ENCODE measurements at places on chromosomes 5 and 9.

GRCh38 chr5:168563959-168564358, 15.2 kb downstream of the PANK3 start:
- no peak for DNase-seq

DNA sequence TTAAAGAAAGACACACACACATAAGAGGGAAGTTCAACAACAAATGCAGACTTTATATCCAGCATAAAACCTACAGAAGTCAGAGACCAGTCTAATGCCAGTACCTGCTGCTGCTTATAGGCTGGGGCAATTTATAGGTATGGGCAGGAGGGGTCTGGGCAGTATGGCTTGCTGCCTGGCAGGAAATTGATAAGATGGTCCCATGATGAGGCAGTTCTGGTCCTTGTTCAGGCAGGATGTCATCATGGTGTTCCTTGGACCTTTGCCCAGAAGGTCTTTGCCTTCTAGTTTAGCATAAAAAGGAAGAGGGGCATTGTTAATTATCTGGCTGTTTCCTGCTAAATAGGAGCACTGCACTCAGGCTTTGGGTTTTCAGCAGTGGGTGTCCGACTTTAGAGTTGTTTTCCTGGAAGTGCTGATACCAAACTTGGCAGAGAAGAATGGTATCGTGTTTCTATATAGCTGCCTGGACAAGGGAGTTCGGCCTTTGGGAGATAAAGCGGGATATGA, 10.4 kb upstream of the PDCD1LG2 start:
- DNase-seq, result no peak

DNA sequence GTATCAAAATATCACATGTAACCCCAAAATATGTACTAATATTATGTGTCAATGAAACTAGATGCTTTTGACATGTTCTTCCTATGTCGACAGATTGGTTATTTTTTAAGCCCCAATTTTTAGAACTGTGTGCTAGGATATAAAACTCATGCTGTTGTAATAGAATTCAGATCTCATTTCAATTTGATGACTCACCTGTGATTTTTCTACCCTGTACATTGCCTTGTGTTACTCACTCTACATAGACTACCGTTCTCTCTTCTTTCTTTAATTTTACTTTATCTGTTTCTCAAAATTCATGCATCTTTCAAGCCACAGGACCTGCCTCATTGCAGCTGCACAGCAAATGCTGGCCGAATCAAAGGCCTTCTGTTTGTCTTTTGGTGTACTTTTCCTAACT, 284.5 kb downstream of the MAT2B start:
- DNase-seq, result no peak

- no peak for DNase-seq
Observed at GRCh38 chr5:172760959-172761358, 10.0 kb downstream of the DUSP1 start.

- no peak for DNase-seq
Observed at GRCh38 chr9:122191584-122191983, 31.9 kb downstream of the MORN5 start.

DNA sequence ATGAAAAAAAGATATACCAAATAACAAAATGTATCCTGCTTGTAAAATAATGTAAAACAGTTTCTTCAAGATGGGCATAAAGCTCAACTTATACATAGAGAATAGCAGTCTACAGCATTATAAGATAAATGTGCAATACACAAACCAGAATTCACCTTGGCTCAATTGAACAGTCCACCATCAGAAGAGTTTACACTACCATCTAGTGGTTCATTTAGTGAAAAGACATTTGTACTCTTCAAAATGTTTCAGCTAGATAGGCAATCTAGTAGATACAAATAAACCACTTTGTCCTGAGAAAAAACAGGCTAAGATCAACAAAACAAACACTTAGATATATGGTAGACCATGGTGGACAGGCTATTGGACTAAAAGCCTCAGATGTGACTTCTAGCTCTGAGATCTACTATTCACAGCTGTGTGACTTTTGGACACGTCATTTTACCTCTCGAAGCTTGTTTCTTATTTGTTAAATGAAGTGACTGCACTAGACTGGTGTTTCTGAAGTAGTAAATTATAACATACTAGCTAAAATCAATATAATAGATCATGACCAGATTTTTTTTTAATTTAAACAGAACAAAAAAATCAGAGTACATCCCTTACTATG, 22.1 kb upstream of the TPD52L3 start:
- no peak for DNase-seq

DNA sequence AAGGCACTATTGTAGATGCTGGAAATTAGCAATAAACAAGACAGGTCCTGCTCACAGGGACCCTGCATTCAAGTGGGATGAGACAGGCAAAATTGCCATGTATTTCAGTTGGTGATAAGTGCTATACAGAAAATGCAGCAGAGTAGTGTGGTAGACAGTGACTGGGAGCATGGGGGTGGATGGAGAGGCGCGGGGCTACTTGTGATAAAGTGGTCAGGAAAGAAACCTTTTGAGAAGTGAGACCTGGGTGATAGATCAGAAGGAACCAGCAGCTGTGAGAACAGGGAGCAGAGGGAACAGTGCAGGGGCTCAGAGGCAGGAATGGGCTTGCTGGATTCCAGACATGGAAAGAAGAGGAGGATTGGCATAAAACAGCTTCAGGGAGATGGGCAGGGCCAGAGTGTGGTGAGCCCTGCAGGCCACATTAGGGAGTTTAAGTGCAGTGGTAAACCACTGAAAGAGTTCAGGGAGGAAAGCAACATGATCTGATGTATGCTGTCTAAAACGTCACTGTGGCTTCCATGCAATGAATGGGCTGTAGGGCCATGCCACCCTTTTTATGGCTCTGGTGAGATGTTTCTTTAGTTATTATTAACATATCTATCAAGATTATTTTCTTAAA, 7.3 kb downstream of the CRHBP start:
- no peak for DNase-seq

DNA sequence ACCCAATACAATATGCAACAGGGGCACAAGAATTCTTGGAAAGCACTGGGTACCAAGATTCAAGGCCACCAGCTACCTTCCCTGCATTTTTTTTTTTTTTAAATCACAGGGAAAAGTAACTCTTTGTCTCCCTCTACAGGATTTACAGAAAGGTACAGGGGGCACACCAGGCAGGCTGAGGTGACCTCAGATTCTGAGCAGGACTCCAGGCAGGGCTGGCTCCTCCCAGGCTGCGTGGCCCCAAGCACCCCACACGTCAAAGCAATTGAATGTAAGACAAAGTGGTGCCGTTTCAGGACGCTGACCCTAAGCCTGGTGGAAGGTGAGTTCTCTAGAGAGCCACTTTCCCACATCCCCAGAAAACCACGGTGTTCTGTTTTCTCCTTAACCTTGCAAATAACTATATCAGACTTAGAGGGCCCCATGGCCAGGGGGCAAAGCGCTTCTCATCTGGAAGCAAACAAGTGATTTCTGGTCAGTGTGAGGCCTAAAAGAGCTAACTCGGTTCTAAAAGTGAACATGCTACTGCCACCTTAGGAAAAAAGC, 222.6 kb downstream of the ROR2 start:
- DNase-seq, result no peak

DNA sequence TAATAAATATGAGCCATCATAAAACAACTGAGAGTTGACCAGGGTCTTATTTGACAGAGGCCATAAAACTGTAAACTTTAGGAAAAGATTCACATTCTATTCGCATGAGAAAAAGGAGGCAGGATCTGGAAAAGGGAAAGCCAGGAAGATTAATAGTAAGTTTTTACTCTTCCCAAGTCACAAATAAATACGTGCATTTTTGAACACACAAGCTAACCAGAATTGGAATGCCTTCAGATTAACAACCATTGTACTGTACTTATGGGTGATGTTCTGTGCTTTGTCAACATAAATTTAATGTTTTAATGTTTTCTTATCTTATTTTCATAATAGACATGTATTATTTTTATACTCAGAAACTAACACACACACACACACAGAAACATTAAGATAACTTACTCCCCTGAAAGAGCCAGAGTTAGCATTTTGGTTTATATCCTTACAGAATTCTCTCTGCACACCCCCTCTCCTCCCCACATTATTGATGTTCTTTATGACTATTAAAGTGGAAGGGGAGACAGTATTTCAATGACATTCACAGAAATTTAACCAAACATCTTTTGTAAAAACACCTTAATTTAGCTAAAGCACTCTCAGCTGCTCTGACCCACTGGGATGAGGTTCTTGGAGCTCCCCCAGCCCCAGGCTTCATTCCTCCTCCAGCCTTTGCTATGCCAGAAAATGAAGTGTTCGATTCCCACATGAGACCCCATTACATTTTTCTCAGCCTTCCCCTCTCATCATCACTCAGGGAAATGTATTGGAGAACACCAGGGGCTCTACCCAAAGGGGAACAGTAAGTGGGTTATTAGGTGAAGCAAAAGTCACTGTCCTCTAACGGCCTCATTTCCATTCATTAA, 155.5 kb downstream of the ESM1 start:
- no peak for DNase-seq

DNA sequence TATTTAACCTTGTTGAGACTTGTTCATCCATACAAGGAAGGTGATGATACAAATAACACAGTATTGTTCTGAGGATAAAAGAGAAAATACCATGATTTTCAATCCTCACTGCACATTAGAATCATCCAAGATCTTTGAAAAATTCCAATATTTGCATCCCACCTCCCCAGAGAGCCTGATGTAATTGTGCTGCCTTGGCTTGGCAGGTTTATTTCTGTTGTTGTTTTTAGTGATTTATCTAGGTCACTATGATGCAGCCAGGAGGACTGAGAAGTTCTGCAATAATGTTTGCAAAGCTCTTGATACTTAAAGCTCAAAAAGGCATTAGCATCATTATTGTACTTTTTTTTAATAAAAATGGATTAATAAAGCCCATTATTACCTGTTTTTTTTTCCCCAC, 67.0 kb upstream of the NMUR2 start:
- DNase-seq, result no peak

DNA sequence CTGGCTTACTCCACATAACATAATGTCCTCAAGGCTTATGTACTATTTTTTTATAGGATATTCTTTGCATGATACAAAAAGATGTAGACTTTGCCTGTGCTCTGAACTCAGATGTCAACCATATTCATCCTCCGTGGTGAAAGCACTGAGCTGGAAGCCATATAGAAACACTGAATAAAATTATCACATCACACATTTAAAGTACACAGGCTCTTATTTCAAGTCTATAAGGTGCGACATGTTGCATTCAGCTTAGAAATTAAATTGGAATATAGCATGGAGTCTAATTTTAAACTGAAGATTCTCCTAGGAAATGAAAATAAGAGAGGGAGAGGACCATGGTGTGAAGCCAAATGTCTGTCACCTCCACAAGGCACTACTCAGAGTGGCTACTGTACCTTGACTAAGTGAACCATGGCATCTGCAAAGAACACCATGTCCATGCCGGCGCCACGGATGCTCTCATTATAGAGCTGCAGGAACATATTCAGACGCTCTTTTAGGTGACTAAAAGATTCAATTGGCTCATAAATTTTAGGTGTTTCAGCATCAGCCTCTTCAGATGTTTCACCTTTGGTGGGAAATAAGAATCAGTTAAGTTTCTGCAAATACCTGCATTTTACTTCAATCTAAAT, 158.6 kb downstream of the DNAH5 start:
- DNase-seq, result no peak

DNA sequence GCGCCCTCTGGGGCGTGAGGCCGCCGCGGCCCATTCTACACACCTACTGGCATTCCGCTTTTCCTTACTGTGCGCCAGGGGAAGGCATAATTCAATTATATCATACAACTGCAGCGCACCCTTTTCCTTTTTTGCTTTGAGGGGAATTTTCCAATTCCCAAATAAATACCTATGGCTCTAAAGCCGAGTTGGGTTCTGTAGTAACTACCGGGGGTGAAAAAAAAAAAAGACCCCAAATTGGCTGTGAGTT, 34.1 kb upstream of the NFIB start:
- no peak for DNase-seq

DNA sequence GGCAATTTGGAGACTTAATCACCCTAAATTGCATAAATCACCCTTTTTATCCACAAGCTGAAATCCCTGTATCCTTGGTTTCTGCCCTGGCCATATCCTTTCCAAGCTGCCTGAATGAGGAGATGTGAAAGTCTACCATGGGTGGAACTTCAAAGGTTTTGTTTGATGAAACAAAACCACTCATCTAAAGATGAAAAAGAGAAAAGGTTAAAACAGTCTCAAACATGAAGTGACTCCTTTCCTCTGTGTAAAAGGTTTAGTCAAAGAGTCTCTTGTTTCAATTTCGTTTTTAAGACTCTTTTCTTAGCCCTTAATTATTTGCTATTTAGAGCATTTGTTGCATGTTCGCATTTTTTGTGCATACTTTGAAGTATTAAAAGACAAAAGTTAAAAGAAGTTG, 11.2 kb downstream of the SLC45A2 start:
- no peak for DNase-seq

GRCh38 chr5:154410786-154411185, 35.0 kb upstream of the SAP30L start:
- no peak for DNase-seq

GRCh38 chr9:12554636-12555035, 138.5 kb upstream of the TYRP1 start:
- no peak for DNase-seq

DNA sequence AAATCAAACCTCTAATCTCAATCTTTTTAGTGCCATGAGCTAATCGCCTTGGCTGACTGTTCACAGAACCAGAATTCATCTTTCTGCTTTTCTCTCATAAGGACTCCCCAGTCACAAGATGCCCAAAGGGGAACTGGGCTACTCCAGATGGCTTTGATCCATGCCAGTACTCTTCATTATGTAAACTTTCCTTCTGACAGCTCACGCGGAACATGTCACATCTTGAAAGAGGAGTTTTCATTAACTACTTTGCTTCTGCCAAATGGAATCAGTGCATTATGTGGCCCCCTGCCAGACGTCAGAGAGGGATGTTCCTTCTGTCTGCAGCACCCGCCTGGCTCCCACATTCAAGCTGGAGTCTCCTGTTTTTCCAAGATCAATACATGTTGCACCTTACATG, 142.1 kb upstream of the NMUR2 start:
- DNase-seq, result no peak

DNA sequence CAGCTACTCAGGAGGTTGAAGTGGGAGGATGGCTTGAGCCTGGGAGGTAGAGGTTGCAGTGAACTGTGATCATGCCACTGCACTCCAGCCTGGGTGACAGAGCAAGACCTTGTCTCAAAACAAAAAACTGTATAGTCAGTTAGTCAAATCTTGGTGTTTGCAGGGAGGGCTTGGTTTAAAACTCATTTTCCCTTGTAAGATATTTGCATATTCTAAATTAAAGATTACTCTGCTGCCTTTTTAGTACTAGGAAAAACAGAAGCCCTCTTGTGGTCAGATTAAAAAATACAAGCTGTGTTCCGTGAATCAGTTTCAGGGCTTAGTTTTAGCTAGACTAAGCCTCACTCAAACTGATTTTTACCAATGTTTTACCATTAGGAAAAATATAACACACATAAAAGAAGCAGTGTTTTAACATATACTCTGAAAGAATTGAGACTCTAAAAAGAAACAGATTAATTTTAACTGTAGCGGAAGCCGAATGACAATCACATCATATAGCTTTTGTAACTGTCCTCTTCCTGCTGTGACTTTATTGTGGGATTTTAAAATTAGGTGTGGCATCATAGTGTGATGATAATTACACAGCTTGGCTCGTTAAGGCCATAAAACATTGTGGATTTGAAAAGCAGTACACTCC, 84.9 kb upstream of the BASP1 start:
- no peak for DNase-seq

- DNase-seq, result no peak
Observed at GRCh38 chr5:55308254-55308836, 556 bp downstream of the MTREX start.

- DNase-seq, result no peak
Observed at GRCh38 chr9:127589955-127590370, 22.1 kb upstream of the STXBP1 start.

- no peak for DNase-seq
Observed at GRCh38 chr9:94900222-94901018, 173.9 kb downstream of the AOPEP start.

GRCh38 chr5:2022436-2022835, 139.7 kb upstream of the IRX4 start:
- no peak for DNase-seq
